ENCODE measurements at places on chromosomes 13 and 19.

GRCh38 chr13:64305246-64305645, 2889.6 kb upstream of the PCDH20 start:
- no peak for DNase-seq

GRCh38 chr19:17491287-17491686, 20.2 kb upstream of the PGLS start:
- DNase-seq, result no peak

DNA sequence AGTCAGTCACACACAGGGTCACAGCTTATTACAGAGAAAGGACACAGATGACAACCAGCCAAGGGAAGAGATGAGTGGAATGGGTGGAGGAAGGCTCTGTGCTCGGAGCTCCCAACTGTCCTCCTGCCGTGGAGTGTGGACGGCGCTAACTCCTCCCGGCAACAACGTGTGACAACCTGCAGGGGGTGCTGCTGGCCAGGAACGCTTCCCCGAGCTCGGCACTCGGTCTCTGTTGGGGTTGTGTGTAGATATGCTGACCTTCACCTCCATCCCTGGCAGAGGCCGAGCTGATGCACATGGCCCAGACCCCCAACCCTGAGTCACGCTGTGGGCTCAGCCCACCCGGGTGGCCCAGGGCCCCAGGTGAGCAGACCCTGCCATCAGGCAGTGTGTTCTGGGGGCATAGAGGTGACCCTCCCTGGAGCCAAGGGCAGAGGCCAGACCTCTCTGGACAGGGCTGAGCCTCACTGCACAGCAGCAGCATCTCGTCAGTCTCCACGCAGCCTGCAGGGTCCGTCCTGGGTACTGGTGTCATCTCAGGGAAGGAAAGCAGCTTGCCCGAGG, 14.1 kb downstream of the ZNF444 start:
- DNase-seq, result no peak

- no peak for DNase-seq
These were observed 21.1 kb downstream of the SGCG start for GRCh38 chr13:23201870-23202269.

GRCh38 chr19:3623716-3624115, 2.9 kb downstream of the CACTIN start:
- DNase-seq, result no peak

GRCh38 chr19:41697198-41697855, 9.3 kb upstream of the CEACAM7 start:
- no peak for DNase-seq
